ENCODE measurements at places on chromosomes 6 and 20.
A peak's percentile ranks its signal among the peaks of the same experiment; 100 is the strongest.

DNA sequence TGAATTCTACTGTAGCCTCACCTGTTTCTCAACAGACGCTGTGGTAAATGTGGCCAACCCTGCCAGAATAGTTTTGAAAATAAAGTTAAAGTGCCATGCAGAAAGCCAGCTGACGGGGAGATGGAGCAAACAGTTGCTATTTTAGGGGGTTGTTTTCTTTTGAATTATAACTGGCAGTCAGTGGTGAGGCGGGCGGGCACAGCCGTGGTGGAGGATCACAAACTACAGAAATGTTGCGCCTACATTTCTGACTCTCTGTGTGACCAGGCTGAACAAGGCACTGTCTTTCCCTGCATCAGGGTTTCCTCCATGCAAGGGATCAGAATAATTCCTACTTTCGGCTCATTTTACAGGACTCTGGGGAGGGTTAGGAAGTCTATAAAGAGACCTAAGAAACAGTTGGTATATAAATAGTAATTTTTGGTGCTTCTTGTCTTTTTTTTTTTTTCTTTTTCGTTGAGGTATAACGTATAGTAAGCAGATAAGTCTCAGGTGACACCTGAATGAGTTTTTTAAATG is 17.2 kb downstream of the CHMP4B start:
- no peak for DNase-seq

DNA sequence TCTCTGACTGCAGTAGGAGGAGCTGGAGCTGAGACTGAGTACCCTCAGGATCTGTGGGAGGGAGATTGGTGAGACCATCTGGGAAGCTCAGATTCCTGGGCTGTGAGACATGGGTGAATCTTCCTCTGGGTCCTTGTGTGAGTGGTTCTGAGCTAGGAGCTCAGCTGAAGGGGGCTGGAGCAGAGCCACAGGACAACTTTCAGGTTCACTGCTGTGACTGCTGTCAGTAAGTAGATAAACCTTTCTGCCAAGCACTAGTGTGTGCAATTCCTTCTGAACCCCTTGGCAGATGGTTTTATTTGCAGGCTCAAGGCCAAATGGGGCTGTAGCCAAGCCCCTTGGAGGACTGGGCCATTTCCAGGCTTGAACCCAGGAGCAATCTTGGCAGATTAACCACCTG is 49.6 kb upstream of the SNAP91 start:
- no peak for DNase-seq

- no peak for DNase-seq
Measured at GRCh38 chr6:14682812-14683211, 563.1 kb upstream of the JARID2 start.

- DNase-seq: no peak
Measured at GRCh38 chr20:47970282-47970903, 185.1 kb upstream of the SULF2 start.

GRCh38 chr6:117545161-117545595 is 57.1 kb downstream of the GOPC start:
- no peak for DNase-seq

DNA sequence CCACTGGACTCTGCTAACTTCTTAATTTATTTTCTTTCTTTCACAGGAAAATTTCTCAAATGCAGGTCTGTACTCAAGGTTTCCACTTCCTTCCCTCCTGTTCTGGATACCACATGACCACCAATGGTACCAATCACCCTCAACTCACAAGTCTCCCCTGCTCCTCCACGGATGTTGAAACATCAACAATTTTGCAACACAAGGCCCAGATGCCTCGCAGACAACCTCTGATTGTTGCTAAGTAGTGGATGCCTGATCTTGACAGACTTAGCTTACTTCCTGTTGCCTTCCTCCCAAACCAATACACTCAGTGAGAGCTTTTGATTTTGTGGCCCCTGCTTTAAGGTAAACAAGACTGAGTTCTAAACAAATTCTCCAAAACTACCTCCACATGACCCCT is 146.6 kb downstream of the FRK start:
- DNase-seq: no peak

GRCh38 chr20:46751856-46752255 is 42.4 kb downstream of the SLC2A10 start:
- DNase-seq: no peak

DNA sequence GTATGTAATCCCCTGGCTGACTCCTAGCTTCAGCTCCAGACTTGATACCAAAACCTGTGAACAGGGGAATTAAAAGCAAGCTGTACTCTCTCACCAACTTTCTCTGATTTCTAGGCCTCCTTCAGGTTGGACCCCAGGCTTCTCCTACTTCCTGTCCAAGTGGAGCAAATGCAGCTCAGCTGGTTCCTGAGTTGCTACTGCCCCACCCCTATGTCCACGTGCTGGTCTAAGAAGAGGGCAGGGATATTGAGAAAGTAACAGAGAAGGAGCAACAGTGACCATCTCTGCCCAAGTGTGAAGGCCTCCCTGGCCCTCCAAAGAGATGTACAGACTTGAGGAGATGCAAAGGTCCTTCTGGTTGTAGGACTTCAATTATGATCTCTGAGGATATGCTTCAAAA is 188.3 kb upstream of the MCHR2 start:
- DNase-seq: no peak

GRCh38 chr6:116190550-116190949 is 63.3 kb downstream of the TSPYL4 start:
- DNase-seq: peak; percentile 46

DNA sequence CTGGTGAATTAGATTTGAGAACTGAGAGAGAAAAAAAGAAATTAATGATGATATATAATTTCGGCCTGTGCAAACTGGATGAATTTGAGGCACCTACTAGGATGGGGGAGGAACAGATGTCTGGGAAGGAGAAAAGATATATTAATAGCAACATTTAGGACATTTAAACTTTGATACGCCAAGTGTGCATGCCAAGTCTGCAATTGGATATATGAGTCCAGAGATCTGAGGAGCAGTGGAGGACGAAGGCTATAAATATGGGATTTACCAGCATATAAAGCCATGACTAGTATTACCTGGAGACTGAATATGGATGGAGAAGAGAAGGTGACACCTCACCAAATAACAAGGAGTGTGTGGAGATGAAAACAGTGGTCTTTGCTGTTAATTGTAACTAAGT is 272.6 kb upstream of the HSF2 start:
- DNase-seq: no peak

DNA sequence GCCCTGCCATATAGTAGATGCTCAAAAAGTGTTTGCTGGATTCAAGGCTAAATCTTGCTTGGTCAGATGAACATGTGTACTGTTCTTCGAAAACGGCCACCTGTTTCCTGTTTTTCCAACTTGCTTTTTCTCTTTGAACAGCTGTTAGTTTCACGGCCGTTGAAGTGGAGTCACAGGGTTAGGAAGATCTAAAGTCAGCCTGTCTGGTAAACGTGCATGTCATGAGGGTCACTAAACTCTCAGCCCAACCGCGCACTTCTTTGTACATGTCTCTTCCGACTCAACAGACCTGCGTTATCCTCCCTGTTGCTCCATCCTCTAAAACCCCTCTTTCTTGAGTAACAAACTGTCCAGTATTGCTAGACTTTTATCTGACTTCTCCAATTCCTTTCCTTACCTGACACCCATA is 93.2 kb upstream of the MAN1A1 start:
- no peak for DNase-seq

- no peak for DNase-seq
Measured at GRCh38 chr6:5135788-5136376, 50.7 kb downstream of the PPP1R3G start.

- no peak for DNase-seq
Measured at GRCh38 chr20:31573555-31574321, 31.4 kb upstream of the ID1 start.

DNA sequence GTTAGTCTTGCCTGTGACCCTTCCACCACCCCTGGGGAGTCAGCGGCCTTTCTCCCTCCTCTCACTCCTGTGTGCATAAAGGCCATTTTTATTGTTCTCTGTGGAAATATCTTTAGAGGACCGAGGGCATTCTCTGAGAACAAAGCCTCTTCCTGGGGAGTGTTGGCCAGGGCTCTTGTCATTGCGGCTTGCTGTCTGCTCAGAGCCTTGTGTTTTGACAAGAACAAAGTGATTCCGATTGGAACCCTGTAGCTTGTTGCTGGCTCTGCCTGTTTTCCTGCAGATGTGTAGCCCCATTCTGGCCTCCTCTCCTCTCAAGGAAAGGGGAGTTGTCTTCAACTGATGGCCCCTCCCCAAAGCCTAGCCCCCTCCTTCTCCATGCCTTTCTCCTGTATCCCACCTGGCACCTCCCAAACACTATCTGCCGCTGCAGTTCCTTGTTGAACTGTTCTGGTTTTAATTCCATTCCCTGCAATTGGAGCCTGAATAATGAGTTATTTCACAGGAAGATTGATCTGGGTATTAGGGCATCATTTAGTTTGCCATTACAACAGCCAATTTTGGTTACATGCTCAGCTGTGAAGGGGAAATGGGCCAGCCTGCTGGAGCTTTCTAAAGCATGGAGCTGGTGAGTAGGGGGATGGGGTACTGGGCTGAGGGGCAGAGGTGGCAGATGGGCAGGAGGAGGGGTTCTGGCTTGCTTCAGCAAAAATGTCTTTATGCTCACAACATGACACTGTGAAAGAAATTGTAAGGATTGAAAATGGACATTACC is 252.5 kb downstream of the LRFN2 start:
- DNase-seq: no peak

DNA sequence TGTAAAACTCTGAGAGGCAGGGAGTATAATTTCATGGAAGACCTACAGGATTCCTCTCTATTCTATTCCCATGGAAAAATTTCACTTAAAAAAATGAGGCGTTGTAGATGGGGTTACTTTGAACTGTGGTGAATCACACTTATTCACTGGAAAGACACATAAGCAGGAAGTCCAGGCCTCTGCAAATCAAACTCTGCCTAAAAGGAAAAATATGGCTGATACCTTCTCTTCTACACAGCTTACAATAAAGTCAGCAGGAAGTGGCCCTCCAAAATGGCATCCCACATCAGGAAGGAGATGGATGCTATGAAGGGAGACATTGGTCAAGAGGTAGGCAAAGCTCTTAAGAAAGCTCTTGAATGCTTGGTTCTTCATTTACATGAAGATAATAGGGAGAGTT is 115.9 kb downstream of the FYN start:
- DNase-seq: no peak

DNA sequence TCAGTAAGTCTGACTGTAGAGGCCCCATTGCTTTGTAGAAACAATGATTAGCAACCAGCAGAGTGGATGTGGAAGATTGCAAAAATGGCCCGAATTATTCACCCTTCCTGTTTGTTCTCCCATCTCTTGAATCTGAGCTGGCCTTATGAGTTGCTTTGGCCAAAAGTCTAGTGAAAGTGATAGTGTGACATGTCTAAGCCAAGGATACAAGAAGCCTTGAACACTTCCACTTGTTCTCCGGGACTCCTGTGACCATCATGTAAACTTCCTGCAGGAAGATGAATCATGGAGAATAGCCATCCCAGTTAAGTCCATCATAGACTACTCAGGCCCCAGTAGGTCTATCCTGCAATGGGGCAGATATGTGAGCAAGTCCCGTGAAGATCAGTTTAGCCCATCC is 252.0 kb upstream of the JAG1 start:
- DNase-seq: no peak

- no peak for DNase-seq
Measured at GRCh38 chr6:4698901-4699659, 77.1 kb upstream of the CDYL start.

- no peak for DNase-seq
Measured at GRCh38 chr6:162636167-162636566, 91.4 kb downstream of the PRKN start.

DNA sequence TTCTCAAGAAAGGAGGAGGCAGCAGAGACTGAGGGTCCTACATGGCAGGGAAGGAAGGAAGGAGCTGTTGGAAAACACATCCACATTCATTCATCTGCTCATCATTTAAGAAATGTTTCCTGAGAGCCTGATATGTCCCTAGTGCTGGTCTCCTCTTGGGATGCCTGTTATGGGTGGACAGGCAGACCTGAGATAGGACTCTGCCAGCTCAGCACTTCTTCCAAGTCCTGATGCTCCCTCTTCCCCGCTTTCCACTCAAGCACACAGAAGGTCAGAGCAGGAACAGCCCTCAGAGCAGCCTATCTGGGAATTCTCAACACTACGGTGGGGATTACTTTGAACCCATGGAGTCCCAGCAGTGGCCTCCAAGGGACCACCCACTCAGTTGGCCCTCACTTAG is 8.0 kb upstream of the SIRPD start:
- DNase-seq: no peak

DNA sequence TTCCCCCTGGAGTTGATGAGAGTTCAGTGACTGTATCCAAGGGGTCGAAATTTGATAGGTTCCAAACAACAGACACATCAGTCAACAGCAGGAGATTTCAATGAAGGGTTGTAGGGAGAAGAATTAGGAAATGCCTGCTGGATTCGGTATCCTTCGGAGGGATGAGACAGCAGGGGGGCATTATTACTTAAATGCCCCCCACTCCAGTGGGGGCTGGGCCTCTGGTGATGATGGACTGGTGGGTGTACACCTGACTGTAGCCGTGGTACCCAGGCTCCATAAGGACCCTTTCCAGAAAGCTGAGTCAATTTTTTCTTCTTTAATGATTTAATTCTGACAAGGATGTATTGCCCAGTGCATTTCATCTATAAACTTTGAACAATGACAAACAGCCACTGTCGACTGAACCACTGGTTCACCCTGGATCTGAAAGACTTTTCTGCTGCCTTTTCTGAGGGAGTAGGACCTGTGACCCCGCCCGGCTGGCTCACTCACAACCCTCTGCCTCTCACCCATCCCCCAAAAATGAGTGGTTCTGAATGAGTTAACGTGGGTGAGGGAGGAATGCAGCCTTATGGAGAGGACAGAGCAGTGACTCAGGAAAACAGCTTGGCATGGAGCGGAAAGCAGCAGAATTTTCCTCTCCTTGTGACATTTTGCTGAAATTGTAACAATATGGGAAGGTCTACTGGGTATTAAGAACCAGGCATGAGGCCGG is 41.0 kb downstream of the ZMYND8 start:
- DNase-seq: peak; percentile 86
